Stimulated activated memory B cell treated with anti-CD40 and anti-IgM and Interleukin-4, amounts not matched to agents 10 μg/mL and 1 μg/mL and 100 μg/mL, for 72 hours (primary cell): ENCODE measurements at places on chromosomes 7 and 10.

DNA sequence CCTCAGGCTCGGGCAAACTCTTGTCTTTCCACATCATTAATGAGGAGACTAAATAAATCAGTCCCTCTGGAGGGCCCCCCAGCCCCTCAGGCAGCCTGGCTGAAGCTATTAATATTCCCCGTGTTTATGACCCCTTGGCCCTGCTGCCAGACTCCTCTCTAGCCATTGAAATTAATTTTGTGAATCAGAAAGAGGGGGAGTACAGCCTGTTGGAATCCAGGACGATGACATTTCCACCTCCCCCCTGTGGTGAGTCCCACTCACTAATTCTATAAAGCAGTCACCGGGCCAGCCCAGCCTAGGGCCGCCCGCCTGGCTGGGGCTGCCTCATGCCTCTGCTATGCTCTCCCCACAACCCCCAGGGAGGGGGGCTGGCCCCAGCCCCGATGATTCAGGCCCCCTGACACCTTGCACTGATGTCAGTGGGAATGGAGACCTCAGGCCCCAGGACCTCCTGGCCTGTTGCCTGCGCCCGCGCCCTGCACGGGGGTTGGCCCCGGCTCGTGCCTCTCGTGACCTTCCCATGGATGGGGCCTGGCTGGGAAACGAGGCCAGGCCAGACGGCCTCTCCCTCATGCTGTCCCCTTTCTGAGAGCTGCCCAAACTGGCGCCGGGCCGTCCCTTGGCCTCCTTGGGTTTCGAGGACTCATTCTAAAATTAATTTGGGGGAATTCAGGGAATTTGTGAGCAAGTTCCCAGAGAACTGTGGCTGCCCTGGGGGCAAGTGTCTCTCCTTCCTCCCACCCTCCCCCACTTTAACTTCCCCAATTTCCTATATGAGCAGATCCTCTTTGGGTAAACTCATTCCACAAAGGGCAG lies 34.0 kb downstream of the TMEM270 start:
- ATAC-seq, result peak; percentile 45

DNA sequence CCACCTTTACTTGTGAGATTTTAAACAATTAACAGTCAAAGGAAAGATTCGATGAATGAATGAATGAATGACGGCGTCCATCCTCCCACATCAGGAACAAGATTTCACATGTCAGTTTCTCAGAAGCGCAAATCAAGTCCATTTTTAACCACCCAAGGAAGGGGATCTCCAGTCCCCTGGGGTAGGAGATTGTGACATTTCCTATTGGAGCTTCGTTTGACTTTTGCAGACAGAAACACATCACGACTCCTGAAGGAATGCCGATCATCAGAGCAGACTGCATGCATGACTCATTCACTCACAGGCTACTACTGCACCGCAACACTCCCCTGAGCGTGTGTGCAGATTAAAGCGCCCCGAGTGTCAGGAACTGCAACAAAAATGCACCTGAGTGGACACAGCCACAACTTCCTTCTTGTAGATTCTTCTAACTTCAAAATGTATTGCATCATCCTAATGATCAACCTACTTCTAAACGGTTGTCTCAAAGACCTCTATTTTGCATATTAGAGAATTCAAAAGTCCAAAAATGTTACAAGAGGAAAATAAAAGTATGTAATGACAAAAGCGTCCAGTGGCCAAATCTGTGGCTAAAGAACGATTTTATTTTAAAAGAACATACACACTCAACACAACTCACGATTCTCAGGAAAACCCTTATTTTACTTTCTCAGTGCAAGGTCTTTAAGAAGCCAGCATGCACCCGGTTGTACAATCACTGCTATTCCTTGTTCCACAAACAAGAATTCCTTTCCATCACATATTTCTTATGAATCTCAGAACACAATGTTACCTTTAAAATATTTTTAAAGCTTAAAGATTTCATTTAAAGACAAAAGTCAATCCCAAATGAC lies 172.6 kb downstream of the FAM107B start:
- peak; percentile 84 for ATAC-seq

- no peak for ATAC-seq
Measured at GRCh38 chr7:20293336-20293735, 37.4 kb upstream of the ITGB8 start.

- ATAC-seq, result peak; percentile 40
Measured at GRCh38 chr10:96678725-96679124, 41.6 kb downstream of the PIK3AP1 start.

GRCh38 chr10:131681656-131682055 lies 219.2 kb upstream of the PPP2R2D start:
- no peak for ATAC-seq

- no peak for ATAC-seq
Measured at GRCh38 chr7:45684910-45685618, 110.9 kb downstream of the ADCY1 start.

GRCh38 chr7:78770422-78771410 lies 682.8 kb downstream of the MAGI2 start:
- no peak for ATAC-seq
